ENCODE measurements at places on chromosomes 13 and 19.

DNA sequence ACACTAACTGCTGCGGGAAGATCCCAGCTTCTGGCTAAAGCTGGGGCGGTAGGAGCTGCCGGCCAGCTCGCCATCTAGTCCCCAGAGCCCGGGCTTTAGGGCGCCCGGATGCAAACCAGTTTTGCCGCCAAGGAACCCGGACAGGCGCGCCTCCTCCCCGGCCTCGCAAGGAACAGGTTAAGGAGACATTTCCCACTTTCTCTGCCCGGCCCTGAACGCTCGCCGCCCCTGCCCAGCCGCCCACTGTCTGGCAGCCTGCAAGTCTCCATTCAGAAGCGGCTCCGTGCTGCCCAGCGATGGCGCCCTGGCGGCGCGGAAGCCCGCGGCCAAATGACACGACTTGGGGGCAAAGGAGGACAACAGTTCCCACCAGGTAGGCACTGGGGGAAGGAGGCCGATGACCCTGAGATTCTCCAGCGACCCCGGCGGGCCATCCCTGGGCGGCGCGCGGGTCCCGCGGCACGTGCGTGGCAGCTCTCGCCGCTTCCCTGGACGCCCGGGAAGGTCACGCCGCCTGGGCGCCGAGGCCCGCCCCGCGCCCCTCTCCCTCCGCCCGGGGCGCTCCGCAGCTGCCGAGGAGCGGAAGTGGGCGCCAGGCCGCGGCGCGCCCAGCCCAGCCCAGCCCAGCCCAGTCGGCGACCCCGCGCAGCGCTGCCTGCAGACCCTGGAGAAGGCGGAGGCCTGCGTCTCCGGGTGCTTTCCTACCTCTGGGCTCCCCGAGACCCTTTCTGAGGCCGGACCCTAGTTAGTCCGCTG is 42.2 kb upstream of the HNRNPA1L2 start:
- peak; percentile 50 for DNase-seq

GRCh38 chr19:19563348-19563848 is 25.3 kb downstream of the CILP2 start:
- no peak for DNase-seq

GRCh38 chr13:112219740-112220139 is 152.8 kb downstream of the SOX1 start:
- no peak for DNase-seq

- no peak for DNase-seq
Observed at GRCh38 chr19:4991538-4991937, 22.6 kb downstream of the KDM4B start.

DNA sequence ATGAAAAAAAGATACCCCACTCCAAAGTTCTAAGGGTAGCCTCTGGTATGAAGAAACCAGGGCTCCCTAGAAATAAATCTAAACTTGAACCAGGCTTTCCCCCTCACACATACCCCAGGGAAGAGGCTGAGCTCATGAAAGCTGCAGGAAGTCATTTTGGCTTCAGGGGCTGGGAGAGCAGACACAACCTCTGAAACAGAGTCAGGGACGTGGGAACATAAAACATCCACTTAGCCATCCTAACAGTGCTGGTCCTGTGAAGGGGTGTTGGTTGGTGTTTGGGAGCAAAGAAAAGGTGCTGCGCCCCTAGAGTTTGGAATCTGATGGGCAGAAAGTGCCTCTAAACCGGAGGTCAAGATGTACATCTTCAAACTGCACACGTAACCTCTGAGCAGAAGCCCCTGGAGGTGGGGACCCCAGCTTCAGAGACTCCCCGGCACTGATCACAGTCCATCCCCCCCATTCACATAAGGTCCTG is 15.8 kb downstream of the RAB3D start:
- DNase-seq: no peak

DNA sequence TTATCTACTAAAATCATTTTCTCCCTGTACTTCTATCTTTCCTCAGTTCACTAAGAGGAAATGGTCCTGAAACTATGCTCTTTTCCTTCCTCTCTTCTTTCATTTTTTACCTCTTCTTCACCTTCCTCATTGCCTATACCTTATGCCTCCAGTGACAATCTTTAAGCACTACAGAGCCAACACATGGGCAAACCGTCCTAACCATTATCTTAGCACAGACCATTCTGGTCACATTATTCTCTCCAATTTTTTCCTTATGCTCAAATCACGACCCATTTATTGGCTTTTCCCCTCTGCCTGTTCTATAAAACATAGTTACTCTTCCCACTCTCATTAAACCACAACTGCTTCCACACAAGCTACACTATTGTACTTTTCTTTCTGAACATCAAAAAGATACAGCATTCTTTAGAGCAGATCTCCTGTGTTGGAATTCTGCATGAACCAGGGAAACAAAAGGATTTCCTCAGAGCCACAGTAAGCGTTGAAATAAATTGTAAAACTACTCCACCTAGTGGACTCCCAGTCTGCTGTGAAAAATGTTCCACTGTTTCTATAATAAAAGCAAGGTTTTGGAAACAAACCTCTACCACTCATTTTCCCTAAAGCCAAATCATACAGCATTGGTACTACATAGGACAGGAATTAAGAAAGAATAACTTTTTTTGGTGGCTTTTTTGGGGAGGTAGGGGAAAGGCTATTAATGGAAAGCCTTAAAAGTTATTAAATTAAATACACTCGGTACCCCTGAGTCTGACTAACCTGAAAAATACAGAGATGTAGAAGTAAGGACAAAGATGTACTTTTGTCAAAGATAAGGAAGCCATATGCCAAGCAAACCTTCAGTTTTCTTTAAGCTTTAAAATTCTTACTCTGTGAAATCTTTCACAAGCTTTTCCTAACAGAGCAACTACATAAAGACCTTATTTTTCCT is 19.5 kb downstream of the NUFIP1 start:
- peak; percentile 74 for DNase-seq

DNA sequence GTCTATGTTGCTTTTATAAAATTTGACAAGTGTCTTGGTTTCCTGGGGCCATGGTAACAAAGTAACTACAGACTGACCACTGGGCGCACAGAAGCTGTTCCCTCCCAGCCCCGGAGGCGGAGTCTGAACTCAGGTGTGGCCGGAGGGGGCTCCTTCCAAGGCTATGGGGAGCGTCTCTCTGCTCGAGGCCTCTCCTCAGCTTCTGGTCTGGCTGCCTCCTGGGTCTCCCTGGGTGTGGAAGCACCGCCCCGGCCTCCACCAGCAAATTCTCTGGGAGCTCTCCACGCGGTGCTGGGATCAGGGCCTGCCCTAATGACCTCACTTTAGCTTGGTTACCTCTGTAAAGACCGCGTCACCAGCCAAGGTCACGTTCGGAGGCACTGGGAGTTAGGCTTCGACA is 45.7 kb upstream of the F7 start:
- DNase-seq: no peak

- no peak for DNase-seq
Observed at GRCh38 chr13:27654816-27655215, 33.1 kb downstream of the POLR1D start.

DNA sequence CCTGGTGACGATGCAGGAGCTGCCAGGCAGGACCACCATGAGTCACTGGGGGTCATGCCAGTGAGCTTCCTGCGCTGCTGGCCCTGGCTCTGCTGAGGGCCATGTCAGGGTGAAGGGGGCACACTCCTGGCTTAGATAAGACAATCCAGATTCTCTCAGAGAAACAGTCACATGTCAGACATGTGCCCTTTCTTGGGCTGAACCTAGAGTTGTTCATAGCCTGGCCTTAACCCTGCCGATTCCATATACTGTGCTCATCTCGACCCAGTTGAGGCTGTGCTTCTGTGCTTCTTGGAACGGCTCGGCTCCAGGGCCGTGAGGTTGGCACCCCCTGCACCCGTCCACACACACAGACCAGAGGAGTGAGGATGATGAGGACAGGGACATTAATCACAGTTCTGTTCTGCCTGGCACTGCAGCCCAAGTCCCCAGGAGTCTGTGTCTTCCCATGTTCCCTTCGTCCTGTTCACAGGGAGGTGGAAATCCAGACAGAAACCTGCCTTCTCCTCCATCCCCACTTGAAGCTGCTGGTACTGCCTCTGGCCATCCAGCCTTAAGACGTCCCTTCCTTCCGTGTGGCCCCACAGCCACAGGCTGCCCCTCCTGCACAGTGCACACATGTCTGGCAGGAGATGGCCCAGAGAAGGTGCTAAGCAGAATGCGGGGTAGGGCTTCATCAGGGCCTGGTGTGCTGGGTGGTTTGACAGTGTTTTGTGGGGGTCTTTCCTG is 50.0 kb downstream of the LYL1 start:
- no peak for DNase-seq

DNA sequence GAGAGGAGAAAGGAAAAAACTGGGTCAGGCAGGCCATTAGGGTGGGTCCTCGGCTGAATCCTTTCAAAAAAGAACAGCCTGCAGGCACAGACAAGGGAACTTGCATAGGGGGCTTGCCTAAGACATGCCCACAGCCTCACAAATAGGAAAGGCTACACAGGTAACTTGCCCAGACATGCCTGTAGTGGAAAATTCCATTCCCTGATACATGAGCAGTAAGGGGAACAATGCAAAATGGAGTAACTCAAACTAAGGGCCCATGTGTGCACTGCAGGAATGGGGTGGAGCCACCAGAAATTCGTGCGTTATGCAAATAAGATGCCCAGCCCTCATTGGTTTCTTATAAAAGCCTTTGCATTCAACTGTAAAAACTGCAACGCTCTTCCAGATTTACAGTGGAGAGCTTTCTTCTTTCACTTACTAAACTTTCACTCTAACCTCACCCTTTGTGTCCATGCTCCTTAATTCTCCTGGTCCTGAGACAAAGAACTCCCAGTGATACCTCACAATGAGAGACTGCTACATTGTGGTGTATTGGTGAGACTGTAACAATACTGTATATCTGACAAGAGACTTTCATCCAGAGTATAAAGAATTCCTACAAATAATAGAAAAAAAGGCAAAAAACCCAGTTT is 59.5 kb upstream of the SLITRK1 start:
- no peak for DNase-seq

DNA sequence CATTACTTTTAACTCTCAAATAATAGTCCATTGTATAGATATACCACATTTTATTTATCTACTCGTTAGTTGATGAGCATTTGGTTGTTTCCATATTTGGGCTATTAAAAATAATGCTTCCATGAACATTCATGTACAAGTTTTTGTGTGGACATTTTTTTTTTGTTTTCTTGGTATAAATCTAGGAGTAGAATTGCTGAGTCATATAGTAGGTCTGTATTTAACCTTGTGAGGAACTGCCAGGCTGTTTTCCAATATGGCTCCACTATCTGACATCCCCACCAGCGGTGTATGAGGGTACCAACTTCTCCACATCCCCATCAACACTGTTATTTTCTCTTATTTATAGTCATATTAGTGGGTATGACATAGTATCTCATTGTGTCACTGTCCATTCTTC is 143.1 kb downstream of the RAP2A start:
- no peak for DNase-seq

- no peak for DNase-seq
Observed at GRCh38 chr19:6473647-6474046, 7.9 kb downstream of the DENND1C start.

DNA sequence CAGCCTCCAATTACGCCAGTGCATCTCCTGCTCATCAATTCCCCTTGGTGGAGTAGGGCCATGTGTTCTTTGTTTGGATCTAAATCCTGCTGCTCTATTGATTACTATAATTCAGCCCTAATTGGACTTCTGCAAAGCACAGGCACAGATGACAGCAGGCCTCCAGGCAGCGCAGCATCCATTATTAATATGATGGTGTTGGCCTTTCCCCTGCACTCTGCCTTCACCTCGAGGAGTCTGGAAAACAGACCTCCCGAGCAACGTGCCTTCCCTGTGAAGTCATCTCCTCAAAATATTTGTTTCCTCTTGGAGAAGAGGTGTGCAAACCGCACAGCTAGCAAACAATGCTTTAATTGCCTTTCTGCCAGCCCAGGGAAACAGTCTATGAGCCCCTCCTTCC is 92.5 kb downstream of the UQCRFS1 start:
- DNase-seq: no peak

DNA sequence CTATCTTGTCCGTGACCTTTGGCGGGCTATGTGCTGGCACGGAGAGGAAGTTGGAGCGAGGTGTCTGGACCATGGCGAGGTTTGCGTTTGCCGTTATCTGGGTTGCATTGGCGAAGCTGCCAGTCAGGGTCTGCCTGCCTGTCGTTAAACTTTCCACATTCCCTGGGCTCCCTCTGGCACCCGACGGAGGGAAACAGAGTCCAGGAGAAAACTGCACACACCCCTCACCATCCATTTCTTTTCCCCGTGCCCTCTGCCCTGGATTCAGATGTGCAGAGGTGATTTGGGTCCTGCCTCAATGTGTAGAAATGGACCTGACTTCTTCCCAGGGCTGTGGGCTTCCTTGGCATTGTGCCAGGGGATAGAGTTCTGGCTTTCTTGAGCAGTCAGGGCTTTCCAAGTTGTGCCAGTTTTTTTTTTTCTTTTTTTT is 142.4 kb downstream of the URI1 start:
- DNase-seq: no peak

DNA sequence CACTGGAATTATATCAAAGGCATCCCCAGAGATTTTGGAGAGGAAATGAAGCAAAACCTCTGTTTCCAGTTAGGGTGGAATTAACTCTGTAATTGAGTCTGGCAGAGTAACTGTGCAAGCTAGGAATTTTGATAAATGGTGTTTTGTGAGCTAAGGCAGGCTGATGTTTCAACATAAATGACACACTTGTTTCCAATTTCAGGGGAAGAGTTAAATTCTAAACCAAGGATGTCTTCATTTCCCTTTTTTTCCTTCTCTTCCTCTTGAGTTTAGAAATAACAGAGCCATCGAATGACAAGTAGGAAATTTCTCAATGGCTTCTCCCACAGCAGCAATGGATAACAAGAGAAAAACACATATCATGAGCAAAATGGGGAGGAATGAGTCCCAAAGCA is 131.2 kb downstream of the IRS2 start:
- DNase-seq: peak; percentile 14

DNA sequence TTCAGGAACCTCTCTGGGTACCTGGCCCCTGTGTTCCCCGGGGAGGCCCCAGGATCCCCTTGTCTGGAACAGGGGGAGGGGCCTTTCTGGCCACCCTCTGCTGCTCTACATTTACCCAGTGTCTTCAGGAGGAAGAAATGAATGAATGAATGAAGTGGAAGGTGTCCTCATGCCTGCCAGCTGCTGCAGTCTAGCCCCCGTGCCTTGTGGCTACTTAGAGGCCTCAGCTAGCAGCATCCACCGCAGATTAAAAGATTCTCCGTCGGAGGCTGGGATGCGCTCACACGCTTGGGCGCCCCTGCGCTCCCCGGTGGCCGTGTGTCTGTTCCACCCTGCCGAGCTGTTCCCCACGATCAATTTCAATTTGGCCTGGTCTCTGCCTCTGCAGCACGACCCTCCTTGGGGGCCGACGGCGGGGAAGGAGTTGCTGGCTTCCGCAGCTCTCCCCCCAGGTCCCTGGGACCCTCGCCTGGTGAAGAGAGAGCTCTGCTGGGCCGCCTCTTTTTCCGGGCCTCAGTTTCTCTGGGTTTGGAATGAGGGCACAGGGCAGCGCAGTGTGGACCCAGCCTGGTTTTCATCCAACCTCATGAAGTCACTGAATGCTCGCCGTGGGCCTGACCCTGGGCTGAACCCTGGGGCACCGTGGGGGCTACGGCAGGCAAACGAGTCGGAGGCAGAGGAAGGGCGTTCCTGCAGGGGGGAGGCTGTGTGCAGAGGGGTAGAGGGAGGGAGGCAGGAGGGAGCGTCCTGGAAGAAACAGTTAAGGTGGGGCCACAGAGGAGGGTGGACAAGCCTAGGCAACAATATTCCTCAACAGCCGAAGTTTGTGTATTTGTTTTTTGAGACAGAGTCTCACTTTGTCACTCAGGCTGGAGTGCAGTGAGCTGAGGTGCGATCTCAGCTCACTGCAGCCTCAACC is 28.3 kb downstream of the EFNA2 start:
- DNase-seq: no peak

GRCh38 chr13:113283904-113284303 is 13.1 kb upstream of the LAMP1 start:
- no peak for DNase-seq

- DNase-seq: peak; percentile 35
Observed at GRCh38 chr19:41893899-41894298, 10.9 kb downstream of the ARHGEF1 start.
